ENCODE measurements at places on chromosomes 4 and X. TPM values are rescaled to one million over a fixed set of nuclear protein-coding genes. Genes with fewer than 3 reads are reported as not detected.

- ATAC-seq = no peak
Observed at GRCh38 chr4:80731436-80731835, 299.1 kb upstream of the BMP3 start.

GRCh38 chr4:100087743-100088142 lies 102.5 kb downstream of the DDIT4L start:
- ATAC-seq = no peak

Gene FGFBP2
- 0.22 TPM for total RNA-seq

DNA sequence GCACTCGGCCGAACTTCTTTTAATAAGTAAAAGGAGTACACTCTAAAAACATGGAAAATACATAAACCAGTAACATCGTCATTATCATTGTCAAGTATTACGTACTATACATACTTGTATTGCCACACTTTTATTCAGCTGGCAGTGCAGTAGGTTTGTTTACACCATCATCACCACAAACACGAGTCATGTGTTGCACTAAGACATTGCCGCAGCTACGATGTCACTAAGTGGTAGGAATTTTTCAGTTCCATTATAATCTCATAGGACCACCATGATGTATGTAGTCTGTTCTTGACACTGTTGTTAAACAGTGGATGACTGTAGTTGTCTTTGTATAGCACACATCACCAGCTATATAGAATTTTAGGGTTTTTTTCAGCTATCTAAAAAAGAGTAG lies 48.0 kb upstream of the TMEM131L start:
- no peak for ATAC-seq

Gene CD38
- 3.9 TPM for total RNA-seq

Gene RRH
- 0.42 TPM for total RNA-seq

DNA sequence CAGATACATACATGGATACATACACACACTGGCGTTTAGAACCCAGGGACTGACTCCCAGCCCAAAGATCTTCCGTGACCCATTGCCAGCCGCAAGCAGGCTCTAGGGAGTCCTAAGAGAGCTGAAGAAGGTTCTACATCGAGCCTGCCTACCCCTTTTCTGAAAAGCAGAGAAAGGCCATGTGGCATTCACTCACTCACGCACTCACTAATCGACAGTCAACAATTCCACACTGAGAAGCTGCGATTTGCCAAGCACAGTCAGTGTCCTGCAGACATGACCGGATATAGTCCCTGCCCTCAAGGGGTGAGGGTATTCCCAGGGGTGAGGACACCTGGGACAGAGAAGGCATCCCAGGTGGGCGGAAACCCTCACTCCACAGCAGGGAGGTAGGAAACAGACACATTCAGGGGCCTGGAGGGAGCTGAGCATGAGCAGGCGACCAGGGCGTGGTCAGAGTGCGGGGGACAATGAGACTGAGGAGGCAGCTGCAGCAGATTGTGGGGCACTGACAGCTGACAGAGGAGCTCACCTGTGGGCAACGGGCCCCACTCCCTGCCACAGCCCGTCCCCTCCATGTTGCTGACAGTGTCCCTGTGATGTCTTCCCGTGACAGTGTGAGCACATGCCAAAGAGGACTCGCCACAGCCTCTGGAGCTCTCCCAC lies 13.2 kb upstream of the MAN2B2 start:
- no peak for ATAC-seq

Gene GABRA4
- total RNA-seq = not detected

DNA sequence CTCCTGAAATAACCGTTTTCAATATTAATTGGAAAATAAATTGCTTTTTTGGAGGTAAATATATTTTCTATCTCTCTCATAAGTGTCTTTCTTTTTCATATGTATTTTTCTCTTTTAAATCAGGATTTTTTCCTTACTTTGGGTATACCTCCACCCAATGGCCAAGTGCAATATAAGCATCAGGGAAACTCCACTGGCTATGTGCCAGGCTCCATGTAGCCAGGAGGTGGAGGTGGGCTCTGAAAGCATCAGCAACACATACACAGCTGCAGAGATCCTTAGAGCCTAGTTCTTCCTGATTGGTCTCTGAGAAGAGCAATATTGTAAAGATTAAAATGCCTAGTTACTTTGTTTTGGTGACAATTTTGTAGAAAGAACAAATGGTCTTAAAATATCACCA lies 3.4 kb downstream of the GABRA2 start:
- no peak for ATAC-seq

Gene RTL9
- total RNA-seq = not detected

GRCh38 chr4:145799223-145799622 lies 119.3 kb downstream of the C4orf51 start:
- ATAC-seq = no peak

DNA sequence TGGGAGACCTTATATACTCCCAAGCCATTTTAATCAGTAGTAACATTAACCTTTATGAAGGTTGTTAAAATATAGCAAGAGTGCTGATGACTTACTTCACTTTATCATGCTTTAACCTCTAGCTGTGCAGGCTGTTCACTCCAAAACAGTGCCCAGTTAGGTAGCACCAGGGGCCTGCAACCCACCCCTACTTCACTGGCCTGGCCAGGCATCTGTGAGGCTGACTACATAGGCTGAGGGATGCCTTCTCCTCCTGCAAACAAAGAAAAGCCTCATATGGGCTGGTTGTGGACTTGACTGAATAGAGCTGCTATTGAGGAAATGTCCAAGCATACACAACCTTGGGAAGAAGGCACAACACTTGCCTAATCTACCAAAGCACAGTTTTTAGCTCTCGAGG lies 172.8 kb downstream of the SHROOM3 start:
- no peak for ATAC-seq

Gene NLRP2B
- total RNA-seq = not detected

Gene YY2
- total RNA-seq = 0.39 TPM
